ENCODE measurements at places on chromosomes 3 and 15.

GRCh38 chr3:169813757-169814517, 1.2 kb upstream of the LRRC34 start:
- no peaks in the 10 kb centered on the region for H3K4me1 ChIP-seq
- H3K27me3 ChIP-seq, result no peaks in the 10 kb centered on the region
- H3K4me3 ChIP-seq, result peak overlapping the region; percentile 65
- no peaks in the 10 kb centered on the region for H3K36me3 ChIP-seq

DNA sequence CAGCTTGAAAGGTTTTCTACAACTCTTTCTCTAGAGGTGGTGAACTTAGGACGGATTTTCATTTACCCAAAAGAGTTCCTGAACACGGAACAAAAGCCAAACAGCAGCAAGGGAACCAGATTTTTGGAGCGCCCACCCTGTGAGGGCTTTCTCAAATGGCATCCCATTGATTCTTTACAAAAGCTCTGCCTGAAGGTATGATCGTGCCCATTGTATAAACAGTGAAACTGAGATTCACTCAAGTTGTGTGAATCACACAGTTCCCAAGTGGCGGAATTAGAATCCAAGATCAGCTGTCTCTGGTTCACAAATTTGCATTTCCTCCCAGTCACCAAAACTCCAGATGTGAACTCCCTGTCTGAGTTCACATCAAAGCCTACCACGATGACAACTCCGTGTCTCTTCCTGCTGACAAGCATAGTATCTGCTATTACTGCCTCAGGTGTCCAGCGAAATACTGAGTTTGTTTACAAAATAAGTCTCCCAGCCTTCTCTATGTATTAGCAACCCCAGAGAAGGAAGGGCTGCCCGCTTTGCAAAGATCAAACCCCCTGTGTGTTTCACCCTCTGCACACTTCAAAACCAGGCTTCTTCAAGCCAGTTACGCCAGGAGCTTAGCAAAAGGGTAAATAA, 235.9 kb upstream of the ST8SIA2 start:
- H3K4me1 ChIP-seq, result no peaks in the 10 kb centered on the region
- DNase-seq, result no peak
- no peaks in the 10 kb centered on the region for H3K27me3 ChIP-seq

DNA sequence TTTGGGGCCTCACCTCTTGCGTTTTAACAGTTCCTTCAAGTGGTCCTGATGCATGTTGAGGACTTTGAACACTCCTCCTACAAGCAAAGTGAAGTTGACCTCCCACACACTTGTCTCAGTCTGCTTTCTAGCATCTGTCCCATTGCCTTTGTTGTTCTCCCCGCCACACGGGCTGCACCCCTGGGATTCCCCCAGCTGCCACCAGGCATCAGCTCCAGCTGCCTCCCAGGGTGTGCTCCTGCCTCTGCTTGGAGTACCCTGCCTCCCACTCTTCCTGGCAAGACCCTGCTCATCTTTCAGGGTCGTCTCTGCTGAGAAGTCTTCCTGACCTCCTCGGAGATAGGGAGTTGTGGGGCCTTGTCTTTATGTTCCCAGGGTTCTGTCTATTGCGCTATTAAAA, 52.2 kb downstream of the IGF1R start:
- peaks cover 6% of the 10 kb centered on the region for H3K4me1 ChIP-seq
- no peak overlapping the region for H3K4me3 ChIP-seq
- H3K27ac ChIP-seq, result no peak overlapping the region
- no peak for DNase-seq
- no peaks in the 10 kb centered on the region for H3K36me3 ChIP-seq

DNA sequence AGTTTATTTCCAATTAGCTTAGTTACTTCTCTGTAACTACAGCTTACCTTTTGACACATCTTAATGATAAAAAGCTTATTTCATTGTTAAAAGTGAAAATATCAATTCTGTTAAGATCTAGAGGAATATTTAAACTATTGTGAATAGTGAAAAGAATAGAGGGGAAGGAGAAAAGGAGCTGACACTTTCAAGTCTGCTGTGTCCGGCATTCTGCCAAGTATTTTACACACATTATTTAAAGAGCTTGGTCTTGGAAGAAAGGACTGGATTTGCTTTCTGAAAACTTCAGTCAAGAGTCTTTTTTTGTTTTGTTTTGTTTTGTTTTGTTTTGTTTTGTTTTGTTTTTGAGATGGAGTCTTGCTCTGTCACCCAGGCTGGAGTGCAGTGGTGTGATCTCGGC, 34.8 kb downstream of the CCDC80 start:
- no peaks in the 10 kb centered on the region for H3K27me3 ChIP-seq
- H3K36me3 ChIP-seq, result no peaks in the 10 kb centered on the region
- DNase-seq, result no peak
- H3K4me3 ChIP-seq, result no peak overlapping the region
- no peak overlapping the region for H3K27ac ChIP-seq
- no peaks in the 10 kb centered on the region for H3K4me1 ChIP-seq

DNA sequence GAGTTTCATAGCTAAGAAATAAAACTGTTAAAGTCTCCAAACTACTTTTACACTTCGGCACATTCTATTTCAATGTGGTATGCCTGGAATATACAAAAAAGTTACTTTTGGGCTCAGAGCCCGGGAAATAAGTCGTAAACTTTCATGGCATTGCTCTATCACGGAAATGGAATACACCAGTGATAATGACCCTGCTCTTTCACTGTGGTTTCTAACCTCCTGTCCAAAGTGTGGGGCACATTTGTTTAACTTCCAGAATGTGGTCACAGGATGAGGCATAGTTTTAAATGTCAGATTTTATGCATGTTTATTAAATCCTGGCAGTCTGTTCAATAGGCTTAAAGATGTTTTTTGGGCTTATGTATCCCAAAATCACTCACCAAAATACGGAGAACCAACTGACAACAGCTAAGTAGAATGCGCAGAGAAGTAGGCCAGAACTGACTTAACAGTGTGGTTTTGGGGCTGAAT, 5.1 kb downstream of the CXCR6 start:
- peaks cover 16% of the 10 kb centered on the region for H3K36me3 ChIP-seq
- H3K27me3 ChIP-seq, result no peaks in the 10 kb centered on the region
- H3K4me1 ChIP-seq, result no peaks in the 10 kb centered on the region
- H3K4me3 ChIP-seq, result no peak overlapping the region
- H3K27ac ChIP-seq, result no peak overlapping the region

- DNase-seq, result no peak
- peaks cover 4% of the 10 kb centered on the region for H3K36me3 ChIP-seq
- H3K4me1 ChIP-seq, result no peaks in the 10 kb centered on the region
- H3K4me3 ChIP-seq, result no peak overlapping the region
- no peaks in the 10 kb centered on the region for H3K27me3 ChIP-seq
Observed at GRCh38 chr3:18344306-18345014, 80.7 kb downstream of the SATB1 start.

GRCh38 chr3:38487323-38487722, 8.8 kb upstream of the EXOG start:
- peaks cover 2% of the 10 kb centered on the region for H3K36me3 ChIP-seq
- no peaks in the 10 kb centered on the region for H3K27me3 ChIP-seq
- no peak overlapping the region for H3K4me3 ChIP-seq
- H3K27ac ChIP-seq, result no peak overlapping the region
- H3K4me1 ChIP-seq, result no peaks in the 10 kb centered on the region
- no peak for DNase-seq

GRCh38 chr3:34111361-34111760, 312.9 kb downstream of the PDCD6IP start:
- H3K27me3 ChIP-seq, result no peaks in the 10 kb centered on the region
- no peaks in the 10 kb centered on the region for H3K4me1 ChIP-seq
- H3K36me3 ChIP-seq, result no peaks in the 10 kb centered on the region
- H3K4me3 ChIP-seq, result no peak overlapping the region
- no peak for DNase-seq
- H3K27ac ChIP-seq, result no peak overlapping the region

- H3K36me3 ChIP-seq, result no peaks in the 10 kb centered on the region
- no peaks in the 10 kb centered on the region for H3K4me1 ChIP-seq
- no peak overlapping the region for H3K27ac ChIP-seq
- no peak for DNase-seq
Observed at GRCh38 chr3:161822291-161822690, 325.7 kb downstream of the OTOL1 start.

- H3K4me1 ChIP-seq, result peaks cover 15% of the 10 kb centered on the region
- no peak for DNase-seq
- no peak overlapping the region for H3K4me3 ChIP-seq
- H3K36me3 ChIP-seq, result no peaks in the 10 kb centered on the region
- no peak overlapping the region for H3K27ac ChIP-seq
Observed at GRCh38 chr3:137770066-137770834, 6.1 kb downstream of the SOX14 start.

GRCh38 chr3:57743496-57743895, 12.6 kb upstream of the SLMAP start:
- no peak for DNase-seq
- no peak overlapping the region for H3K4me3 ChIP-seq
- no peaks in the 10 kb centered on the region for H3K36me3 ChIP-seq
- no peaks in the 10 kb centered on the region for H3K4me1 ChIP-seq
